ENCODE measurements at places on chromosomes 16 and 17. TPM values are rescaled to one million over a fixed set of nuclear protein-coding genes. Genes with fewer than 3 reads are reported as not detected.

DNA sequence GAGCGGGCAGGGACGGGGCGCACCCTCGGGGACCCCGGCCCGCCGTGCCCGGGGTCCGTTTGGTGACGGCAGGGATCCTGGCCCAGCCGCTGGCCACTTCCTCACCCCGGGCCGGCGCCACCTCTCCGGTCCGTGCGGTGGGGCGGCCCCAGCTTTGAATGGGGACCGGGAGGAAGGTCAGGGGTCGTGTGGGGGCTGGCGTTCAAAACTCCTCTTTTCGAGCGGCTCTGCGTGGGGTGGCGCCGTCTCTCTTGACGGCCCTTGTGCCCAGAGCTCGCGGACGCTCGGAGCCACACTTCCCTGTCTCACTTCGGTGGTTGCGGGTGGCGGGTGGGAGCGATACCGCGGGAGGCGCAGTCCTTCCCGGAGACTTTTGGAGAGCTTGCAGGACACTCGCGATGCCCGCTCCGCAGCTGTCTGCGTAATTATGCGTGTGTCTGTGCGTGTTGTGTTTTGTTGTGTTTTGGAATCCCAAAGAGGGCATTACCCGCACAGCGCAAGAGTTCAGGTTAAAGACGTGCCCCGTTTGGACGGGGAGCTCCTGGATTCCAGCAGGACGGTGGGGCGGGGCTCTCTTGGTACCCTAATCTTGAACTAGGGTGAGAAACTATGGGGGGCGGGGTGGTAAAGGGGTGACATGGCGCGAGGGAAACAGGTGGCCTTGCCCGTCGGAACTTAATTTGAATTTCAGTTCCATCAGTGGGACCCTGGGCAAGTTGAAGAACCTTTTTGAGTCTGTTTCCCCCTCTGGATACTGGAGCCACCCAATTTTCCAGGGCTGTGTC, 637 bp downstream of the PLCG2 start:
- no peak overlapping the region for H3K27ac ChIP-seq
- peak overlapping the region; percentile 67 for H3K4me3 ChIP-seq
- no peaks in the 10 kb centered on the region for H3K4me1 ChIP-seq
- DNase-seq = peak; percentile 58

GRCh38 chr17:6381526-6382465, 53.1 kb downstream of the AIPL1 start:
- H3K36me3 ChIP-seq = no peaks in the 10 kb centered on the region
- H3K27ac ChIP-seq = no peak overlapping the region
- no peak for DNase-seq
- no peak overlapping the region for H3K4me3 ChIP-seq
- H3K4me1 ChIP-seq = no peaks in the 10 kb centered on the region

GRCh38 chr16:11639925-11640899, 28.0 kb upstream of the SNN start:
- no peaks in the 10 kb centered on the region for H3K4me1 ChIP-seq
- no peaks in the 10 kb centered on the region for H3K36me3 ChIP-seq
- H3K27me3 ChIP-seq = no peaks in the 10 kb centered on the region

DNA sequence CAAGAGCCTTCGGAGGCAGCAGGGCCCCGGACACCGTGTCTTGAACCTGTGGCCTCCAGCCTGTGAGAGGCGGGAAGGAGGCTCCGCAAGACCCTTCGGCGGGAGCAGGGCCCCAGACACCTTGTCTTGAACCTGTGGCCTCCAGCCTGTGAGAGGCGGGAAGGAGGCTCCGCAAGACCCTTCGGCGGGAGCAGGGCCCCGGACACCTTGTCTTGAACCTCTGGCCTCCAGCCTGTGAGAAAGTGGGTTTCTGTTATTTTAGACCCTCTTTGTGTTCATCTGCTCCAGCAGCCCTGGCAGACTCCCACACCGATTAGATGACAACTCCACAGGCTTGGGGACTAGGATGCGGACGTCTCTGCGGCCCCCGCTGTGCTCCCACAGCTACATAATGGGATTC, 30.0 kb downstream of the FBXO31 start:
- H3K36me3 ChIP-seq = no peaks in the 10 kb centered on the region
- H3K4me3 ChIP-seq = no peak overlapping the region
- DNase-seq = no peak
- H3K4me1 ChIP-seq = no peaks in the 10 kb centered on the region
- H3K27ac ChIP-seq = no peak overlapping the region

DNA sequence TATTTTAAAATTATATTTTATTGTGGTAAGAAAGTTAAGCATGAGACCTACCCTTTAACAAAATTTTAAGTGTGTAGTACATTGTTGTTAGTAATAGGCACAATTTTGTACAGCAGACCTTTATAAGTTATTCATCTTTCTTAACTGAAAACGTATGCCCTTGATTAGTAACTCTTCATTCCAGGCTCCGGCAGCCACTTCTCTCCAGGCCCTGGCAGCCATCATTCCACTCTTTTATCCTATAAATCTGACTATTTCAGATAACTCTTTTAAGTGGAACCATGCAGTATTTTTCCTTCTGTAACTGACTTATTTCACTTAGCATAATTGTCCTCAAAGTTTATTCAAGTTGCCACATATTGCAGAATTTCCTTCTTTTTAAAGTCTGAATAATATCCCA, 348.2 kb downstream of the CDH11 start:
- no peak overlapping the region for H3K4me3 ChIP-seq
- H3K27me3 ChIP-seq = no peaks in the 10 kb centered on the region
- H3K36me3 ChIP-seq = no peaks in the 10 kb centered on the region
- H3K27ac ChIP-seq = no peak overlapping the region

The TVP23A gene
- 3.1 TPM for total RNA-seq

The MPV17L gene
- total RNA-seq = 7.3 TPM

The RDM1 gene
- total RNA-seq = 4.8 TPM

The SLC25A39 gene
- total RNA-seq = 200 TPM

Data from H1 (cell line).